Esophagus squamous epithelium (tissue), 5 donors: ENCODE measurements at places on chromosomes 12 and 14.

DNA sequence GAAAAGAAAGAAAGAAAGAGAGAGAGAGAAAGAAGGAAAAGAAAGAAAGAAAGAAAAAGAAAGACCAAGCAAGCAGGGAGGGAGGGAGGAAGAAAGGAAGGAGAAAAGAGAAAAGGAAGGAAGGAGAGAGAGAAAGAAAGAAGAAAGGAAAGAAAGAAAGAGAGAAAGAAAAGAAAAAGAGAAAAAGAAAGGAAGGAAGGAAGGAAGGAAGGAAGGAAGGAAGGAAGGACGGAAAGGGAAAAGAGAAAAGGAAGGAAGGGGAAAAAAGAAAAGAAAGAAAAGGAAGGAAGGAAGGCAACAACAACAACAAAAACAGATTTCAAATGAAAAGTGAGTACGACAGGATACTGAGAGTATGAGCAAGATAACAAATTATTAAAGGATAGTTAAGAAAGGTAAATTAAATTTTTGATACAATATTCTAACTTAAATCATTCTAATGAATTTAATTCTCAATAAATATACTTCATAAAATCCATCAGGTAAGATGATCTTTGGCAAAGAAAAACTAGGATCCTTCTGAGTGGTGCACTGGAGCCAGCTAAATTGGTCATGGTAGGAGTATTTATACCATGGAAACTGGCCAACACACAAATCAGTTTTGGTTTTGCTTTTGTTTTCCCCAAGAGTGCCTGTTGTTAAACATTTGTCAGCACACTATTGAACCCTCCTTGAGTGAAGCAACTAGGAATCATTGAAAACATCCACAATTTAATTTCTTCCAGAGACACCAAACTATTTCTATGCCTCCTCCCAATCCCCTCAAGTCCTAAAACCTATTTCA is 56.1 kb upstream of the DYRK2 start:
- no peak overlapping the region for H3K4me3 ChIP-seq
- no peak for DNase-seq
- H3K27ac ChIP-seq = peak overlapping the region; percentile 52
- H3K4me1 ChIP-seq = no peaks in the 10 kb centered on the region
- no peaks in the 10 kb centered on the region for H3K36me3 ChIP-seq

DNA sequence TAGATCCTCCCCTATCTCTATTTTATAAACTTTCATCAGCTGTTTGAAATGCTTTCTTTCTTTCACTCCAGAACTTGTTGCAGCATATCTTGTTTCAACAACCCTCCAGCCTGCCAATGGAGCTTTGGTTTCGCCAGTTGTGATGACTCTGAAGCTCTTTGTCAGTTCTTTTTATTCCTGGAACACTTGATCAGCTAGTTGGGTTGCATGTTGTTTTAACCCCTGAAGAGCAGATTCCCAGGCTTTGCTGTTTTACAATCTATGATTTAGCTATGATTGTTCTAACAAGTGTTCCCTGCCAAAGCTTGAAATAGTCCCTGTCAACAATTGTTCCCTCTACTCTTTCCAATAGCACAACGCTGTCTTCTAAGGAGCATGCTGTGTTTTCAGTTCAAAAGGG is 50.6 kb upstream of the FUT8 start:
- H3K36me3 ChIP-seq = no peaks in the 10 kb centered on the region
- peaks cover 8% of the 10 kb centered on the region for H3K4me1 ChIP-seq
- H3K27me3 ChIP-seq = no peaks in the 10 kb centered on the region

- no peak overlapping the region for H3K4me3 ChIP-seq
- DNase-seq = no peak
- no peaks in the 10 kb centered on the region for H3K27me3 ChIP-seq
- no peaks in the 10 kb centered on the region for H3K4me1 ChIP-seq
- H3K27ac ChIP-seq = no peak overlapping the region
Observed at GRCh38 chr12:49043856-49044258, 16.7 kb downstream of the KMT2D start.

GRCh38 chr14:27386391-27386790 is 788.6 kb upstream of the NOVA1 start:
- no peak overlapping the region for H3K27ac ChIP-seq
- no peaks in the 10 kb centered on the region for H3K4me1 ChIP-seq
- no peak overlapping the region for H3K4me3 ChIP-seq
- no peak for DNase-seq

DNA sequence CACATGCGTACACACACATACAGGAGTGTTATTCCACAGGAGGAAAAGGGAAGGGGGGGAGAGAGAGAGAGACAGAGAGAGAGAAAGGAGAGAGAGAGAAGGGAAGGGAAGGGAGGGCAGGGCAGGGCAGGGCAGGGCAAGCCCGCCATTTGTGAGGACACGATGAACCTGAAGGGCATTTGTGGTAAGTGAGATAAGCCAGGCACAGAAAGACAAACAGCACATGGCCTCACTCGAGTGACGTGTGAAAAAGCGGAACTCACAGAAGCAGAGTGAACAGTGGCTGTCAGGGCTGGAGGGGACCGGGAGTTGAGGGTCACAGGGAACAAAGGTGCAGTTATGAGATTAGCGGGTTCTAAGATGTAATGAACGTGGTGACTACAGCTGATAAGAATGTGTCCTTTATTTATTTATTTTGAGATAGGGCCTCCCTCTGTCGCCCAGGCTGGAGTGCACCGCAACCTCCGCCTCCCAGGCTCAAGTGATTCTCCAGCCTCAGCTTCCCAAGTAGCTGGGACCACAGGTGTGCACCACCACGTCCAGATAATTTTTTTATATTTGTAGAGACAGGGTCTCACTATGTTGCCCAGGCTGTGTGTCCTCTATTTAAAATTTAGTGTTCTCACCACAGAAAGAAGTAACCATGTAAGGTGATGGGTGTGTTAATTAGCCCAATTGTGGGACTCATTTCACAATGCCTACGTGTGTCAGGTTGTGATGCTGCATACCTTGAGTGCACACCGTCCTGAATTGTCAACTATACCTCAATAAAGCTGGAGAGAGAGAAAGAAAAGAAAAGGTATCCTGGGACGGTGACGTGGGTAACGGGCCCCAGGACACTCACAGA is 18.7 kb upstream of the FBRSL1 start:
- H3K27ac ChIP-seq = no peak overlapping the region
- DNase-seq = no peak
- no peak overlapping the region for H3K4me3 ChIP-seq
- H3K27me3 ChIP-seq = no peaks in the 10 kb centered on the region
- H3K36me3 ChIP-seq = no peaks in the 10 kb centered on the region
- no peaks in the 10 kb centered on the region for H3K4me1 ChIP-seq

DNA sequence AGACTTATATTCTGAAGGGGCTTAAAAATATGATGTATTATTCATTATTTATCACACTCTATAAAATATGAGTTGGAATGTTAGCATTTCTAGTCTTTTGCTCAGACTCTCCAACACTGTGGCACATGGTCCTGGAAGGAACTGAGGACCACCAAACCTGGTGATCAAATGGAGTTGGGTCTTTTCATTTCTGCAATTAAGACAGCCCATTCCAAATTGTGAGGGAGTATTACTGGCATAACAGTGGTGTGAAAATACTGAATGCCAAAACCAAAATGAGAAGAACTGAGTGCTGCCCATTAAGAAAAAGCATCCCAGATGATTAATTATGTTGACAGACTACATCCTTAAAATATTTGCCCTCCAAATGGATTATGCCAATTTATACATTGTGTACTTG is 90.8 kb downstream of the NPAS3 start:
- H3K27ac ChIP-seq = no peak overlapping the region
- H3K4me1 ChIP-seq = peaks cover 3% of the 10 kb centered on the region
- H3K4me3 ChIP-seq = no peak overlapping the region
- H3K27me3 ChIP-seq = no peaks in the 10 kb centered on the region
- no peaks in the 10 kb centered on the region for H3K36me3 ChIP-seq

DNA sequence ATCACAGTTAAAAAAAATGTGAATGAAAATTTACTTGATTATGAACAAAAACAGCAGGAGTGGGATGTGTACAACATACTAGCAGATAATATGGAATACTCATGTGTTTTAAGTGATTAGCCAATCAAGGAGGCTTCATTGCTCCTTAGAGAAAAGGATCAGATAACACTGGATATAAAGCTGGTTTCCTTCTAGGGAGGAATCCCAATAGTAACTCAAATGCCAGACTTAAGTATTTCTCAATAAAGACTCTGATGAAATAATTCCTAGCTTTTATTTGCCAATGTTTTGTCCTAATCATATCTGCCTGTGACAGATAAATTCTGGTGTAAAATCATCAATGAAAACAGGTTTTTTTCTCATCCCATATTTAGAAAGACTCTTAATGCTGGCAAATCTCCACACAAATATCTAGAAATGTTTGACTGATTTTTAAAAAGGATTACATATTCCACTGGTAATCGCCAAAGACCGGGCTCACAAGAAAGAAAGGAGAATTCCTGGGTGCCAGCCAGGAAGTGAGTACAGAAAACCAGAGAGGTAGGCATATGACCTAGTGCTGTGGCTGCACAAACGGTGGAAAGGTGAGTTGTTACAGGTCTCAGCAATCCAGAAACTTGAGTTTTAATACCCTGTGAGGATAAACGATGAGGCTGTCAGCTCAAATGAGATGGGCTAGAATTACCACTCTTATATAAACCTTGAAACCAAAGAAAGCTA is 108.6 kb upstream of the TTC7B start:
- no peaks in the 10 kb centered on the region for H3K27me3 ChIP-seq
- H3K27ac ChIP-seq = no peak overlapping the region
- peaks cover 14% of the 10 kb centered on the region for H3K4me1 ChIP-seq
- no peak overlapping the region for H3K4me3 ChIP-seq
- no peaks in the 10 kb centered on the region for H3K36me3 ChIP-seq

- no peak overlapping the region for H3K27ac ChIP-seq
- no peaks in the 10 kb centered on the region for H3K36me3 ChIP-seq
- DNase-seq = no peak
- H3K27me3 ChIP-seq = no peaks in the 10 kb centered on the region
- H3K4me1 ChIP-seq = no peaks in the 10 kb centered on the region
- H3K4me3 ChIP-seq = no peak overlapping the region
Observed at GRCh38 chr12:15584366-15585041, 204.7 kb downstream of the EPS8 start.

DNA sequence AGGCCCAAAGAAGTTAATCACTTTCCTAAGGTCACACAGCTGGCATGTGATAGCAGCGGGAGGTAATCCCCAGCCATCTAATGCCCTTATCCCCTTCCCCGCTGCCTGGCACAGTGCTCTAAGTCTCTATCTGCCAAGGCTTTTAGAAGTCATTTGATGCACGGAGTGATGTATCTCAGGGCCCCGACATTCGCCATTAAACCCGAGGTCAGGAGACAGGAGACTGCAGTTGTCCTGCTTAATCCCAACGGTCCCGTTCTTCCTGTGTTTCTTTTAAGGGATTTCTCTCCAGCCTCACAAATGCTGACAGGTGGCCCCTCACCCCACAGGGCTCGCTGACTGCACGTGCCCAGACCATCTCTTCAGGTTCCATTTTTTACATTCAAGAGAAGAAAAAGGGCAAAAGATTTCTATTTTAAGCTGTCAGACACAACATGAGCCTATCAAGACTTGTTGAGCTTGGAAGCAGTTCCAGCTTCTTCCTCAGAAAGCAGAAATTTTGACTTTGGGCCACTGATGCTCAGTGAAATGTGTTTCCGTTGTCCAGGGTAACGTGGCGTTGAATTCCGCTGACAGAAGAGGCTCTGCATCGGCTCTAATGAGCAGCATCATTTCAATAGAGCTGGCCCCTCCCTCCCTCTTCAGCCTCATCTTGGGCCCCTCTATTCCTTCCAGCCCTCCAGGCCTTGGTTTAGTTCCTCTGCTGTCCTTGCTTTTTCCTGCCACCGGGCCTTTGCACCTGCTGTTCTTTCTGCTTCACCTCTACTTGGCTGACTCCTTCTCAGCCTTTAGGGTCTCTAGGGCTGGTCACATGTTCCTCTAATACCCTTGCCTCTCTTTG is 171.5 kb downstream of the CHST11 start:
- H3K4me3 ChIP-seq = no peak overlapping the region
- no peaks in the 10 kb centered on the region for H3K4me1 ChIP-seq
- no peaks in the 10 kb centered on the region for H3K36me3 ChIP-seq
- H3K27ac ChIP-seq = no peak overlapping the region
- no peak for DNase-seq
- no peaks in the 10 kb centered on the region for H3K27me3 ChIP-seq

- no peaks in the 10 kb centered on the region for H3K36me3 ChIP-seq
- no peak overlapping the region for H3K27ac ChIP-seq
- H3K4me3 ChIP-seq = no peak overlapping the region
- no peak for DNase-seq
- H3K27me3 ChIP-seq = no peaks in the 10 kb centered on the region
Observed at GRCh38 chr12:100383586-100384558, 27.0 kb downstream of the SLC17A8 start.

GRCh38 chr12:42373669-42374068 is 47.7 kb downstream of the PPHLN1 start:
- no peaks in the 10 kb centered on the region for H3K4me1 ChIP-seq
- H3K36me3 ChIP-seq = no peaks in the 10 kb centered on the region
- H3K27ac ChIP-seq = no peak overlapping the region
- no peak for DNase-seq

DNA sequence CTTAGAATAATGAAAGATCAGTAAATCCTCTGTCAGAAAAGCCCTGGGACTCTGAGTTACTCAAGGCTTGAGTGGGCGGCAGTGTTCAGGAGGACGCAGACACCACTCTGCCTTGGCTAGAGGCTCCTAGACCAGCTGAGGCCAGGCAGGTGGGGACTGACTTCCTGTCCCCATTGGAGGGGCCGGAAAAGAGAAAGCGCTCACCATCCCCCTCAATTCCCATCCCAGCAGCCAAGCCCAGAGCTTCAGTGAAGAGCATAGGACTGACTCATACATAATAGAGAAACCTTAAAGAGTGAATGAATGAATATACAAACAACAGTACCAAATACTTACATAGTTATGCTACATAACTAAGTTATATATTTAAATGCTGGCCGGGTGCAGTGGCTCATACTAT is 62.0 kb downstream of the PLEKHG7 start:
- H3K27ac ChIP-seq = no peak overlapping the region
- no peaks in the 10 kb centered on the region for H3K36me3 ChIP-seq
- no peaks in the 10 kb centered on the region for H3K27me3 ChIP-seq
- no peaks in the 10 kb centered on the region for H3K4me1 ChIP-seq
- DNase-seq = no peak
- no peak overlapping the region for H3K4me3 ChIP-seq

GRCh38 chr12:126069549-126070165 is 1004.4 kb downstream of the AACS start:
- H3K4me1 ChIP-seq = no peaks in the 10 kb centered on the region
- H3K4me3 ChIP-seq = no peak overlapping the region
- H3K36me3 ChIP-seq = no peaks in the 10 kb centered on the region
- no peak for DNase-seq
- no peaks in the 10 kb centered on the region for H3K27me3 ChIP-seq

GRCh38 chr12:110277530-110278254 is 3.4 kb upstream of the ATP2A2 start:
- H3K27me3 ChIP-seq = no peaks in the 10 kb centered on the region
- H3K4me1 ChIP-seq = peaks cover 8% of the 10 kb centered on the region
- no peak overlapping the region for H3K4me3 ChIP-seq
- DNase-seq = no peak

GRCh38 chr12:55706568-55707218 is 1.0 kb downstream of the ITGA7 start:
- H3K36me3 ChIP-seq = no peaks in the 10 kb centered on the region
- H3K27me3 ChIP-seq = peaks cover 38% of the 10 kb centered on the region
- H3K27ac ChIP-seq = peak overlapping the region; percentile 87
- peaks cover 12% of the 10 kb centered on the region for H3K4me1 ChIP-seq
- H3K4me3 ChIP-seq = peak overlapping the region; percentile 33
- DNase-seq = no peak
